ENCODE measurements at places on chromosomes 3 and 15.
A peak's percentile ranks its signal among the peaks of the same experiment; 100 is the strongest.

- DNase-seq, result no peak
These were observed 66.0 kb downstream of the GPR156 start for GRCh38 chr3:120218981-120219380.

- no peak for DNase-seq
These were observed 12.2 kb upstream of the POLR2M start for GRCh38 chr15:57694279-57694678.

- DNase-seq, result no peak
These were observed 12.7 kb downstream of the CILP start for GRCh38 chr15:65198571-65198970.

- no peak for DNase-seq
These were observed 23.9 kb upstream of the PIGZ start for GRCh38 chr3:196992461-196993065.

- DNase-seq, result no peak
These were observed 278.2 kb downstream of the GABRG3 start for GRCh38 chr15:27249046-27249759.

DNA sequence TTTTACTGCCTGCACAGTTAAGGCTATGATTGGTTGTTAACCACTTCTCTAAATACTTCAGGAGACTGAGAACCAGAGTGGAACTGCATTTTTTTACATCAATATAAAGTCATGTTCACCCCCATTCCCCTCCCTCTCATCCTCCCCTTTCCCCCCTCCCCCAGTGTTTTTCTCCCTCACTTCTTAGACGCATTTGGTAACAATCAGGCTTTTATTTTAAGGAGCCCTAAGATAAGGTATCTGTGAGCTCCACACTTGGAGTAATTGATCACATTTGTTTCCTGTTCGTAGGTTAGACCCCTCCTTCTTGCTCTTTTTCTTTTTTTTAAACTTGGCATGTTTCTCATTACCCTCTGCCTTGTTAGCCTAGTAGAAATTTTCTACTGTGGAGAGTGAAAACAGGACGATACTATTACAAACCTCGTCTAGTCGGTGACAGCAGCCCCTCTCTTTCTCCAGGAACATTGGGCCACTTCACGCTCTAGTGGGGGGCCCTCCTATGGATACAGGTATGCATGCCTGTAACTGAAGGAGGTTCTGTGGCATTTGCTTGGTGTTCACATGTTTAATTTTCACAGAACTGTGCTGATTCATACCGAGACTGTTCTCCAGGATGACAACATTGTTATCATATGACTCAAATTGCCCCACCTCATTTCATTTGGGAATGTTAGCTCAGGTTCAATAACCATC, 314.4 kb downstream of the MECOM start:
- DNase-seq, result no peak

GRCh38 chr15:81280696-81281455, 43.1 kb downstream of the STARD5 start:
- no peak for DNase-seq

- DNase-seq, result peak; percentile 4
These were observed at the start of gene PROK2 for GRCh38 chr3:71784914-71785531. TSS of gene PROK2 (minus strand) at chr3:71785148. CDS start at chr3:71785052, 96 bp downstream.

DNA sequence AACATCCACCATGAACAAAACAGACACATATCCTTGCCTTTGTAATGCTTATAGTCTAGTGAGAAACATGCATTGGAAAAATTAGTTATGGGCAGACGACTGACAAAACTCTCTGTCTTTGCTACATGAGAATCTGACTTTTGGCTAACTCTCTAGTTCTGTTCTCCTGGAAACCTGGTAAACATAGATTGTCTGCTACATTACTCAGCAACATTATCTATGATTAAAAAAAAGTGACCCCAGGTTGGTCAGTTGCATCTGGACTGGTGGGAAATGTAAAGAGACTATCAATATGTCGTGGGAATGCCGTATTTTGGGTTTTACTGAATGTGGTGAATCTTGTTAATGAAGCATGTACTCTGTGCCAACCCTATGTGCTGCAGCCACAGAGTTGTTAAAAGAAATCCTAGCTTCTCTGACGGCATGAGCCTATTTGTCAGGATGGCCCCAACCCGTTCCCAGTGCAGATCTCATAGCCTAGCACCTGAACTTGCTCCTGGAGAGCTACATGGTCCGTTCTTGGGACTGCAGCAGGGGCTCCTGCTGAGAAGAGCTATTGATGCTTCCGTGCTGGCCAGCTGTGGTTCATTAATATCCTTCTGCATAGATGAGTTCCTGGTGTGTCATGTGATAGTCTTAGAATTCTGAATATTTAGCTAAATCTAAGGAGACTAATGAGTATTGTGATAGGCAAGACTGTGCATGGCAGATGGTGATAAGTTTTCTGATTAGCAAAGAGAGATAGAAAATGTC, 311.7 kb upstream of the ZNF717 start:
- DNase-seq, result no peak

DNA sequence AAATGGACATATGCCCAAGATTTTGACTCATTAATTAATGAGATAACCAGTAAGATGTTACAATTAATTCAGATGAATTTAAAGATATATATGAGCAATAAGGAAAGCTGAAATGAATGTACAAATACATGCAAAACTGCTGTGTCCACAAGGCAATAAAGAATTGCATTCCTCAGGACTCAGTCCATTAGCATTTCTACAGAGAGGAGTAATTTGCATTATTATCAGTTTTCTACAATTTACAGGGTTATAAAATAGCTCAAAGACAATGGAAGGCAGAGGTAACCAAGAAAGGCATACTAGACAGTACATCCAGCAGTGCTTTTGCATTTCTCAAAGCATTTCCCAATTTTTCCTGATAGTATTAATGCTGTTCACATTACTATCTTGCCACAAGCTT, 377.1 kb upstream of the GOLIM4 start:
- no peak for DNase-seq

DNA sequence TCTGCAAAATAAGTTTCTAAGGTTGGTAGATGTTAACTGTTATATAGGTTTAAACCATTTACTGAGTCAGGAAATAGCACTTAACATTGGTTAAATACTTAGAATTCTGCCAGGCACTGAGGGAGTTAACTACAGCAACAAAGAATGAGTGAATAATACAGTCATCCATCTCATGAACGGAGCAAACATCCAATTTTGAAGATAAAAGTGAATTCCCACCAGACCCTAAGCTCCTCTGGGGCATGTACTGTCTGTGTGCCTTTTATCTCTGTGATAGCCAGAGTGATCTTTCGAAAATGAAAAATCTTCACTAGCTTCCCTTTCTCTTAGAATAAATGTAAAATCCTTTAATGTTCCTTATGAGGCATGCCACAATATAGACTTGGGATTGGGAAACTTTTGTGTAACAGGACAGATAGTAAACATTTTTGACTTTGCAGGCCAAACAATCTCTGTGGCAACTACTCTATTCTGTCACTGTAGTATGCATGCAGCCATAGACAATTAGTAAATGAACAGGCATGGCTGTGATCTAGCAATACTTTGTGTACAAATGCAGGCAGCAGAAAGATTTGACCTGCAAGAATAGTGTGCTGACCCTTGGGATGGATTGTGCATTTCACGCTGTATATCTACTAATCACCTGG, 294.5 kb upstream of the LMCD1 start:
- no peak for DNase-seq

GRCh38 chr3:34207002-34207401, 408.6 kb downstream of the PDCD6IP start:
- no peak for DNase-seq

GRCh38 chr3:53114412-53115074, 15.7 kb downstream of the RFT1 start:
- DNase-seq, result no peak

- no peak for DNase-seq
These were observed 74.4 kb downstream of the CD200 start for GRCh38 chr3:112407214-112407887.

DNA sequence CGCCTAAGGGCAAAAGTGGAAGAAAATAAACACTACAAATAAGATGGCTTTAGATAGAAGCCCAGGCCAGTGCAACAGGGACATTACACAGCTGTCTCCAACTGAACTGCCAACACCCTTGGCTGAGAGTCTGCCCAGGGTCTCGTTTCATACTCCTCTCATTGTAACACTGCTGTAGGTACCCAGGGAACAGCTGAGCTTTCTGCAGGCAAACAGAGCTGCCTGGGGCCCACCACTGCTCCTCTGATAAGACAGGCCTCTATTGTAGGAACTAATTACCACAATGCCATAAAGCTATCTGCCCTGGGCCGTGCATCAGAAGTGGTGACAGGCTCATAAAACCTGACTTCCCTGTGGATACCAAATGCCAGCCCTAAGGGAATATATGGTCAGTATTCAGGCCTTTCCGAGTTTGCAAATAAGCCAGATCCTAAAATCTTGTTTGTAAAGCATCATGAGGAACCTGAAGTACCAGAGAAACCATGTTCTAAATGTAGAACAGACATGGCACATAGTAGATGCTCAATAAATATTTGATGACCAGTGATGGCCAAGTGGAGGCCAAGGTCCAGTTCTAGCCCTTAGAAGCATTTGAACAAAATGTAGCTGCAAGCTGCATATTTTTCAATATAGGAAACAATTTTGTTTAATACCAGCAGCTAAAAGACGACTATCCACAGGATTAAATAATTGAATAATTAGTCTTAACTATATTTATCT, 84.3 kb upstream of the NEO1 start:
- DNase-seq, result no peak

DNA sequence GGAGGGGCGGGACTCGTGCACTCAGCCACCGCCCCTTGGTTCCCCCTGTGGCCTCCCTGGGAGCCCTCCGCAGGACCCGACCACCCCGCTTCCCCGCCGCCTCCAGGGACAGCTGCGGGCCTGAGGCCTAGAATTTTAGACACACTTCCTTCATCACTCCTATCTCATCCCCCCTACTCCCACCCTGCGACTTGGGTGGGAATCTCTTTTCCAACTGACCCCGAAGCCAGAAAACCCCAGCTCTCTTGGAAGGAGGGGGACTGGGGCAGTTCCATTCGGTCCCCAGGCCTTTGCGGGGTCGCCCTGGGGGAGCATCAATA, 289 bp upstream of the TFDP2 start:
- DNase-seq, result no peak

DNA sequence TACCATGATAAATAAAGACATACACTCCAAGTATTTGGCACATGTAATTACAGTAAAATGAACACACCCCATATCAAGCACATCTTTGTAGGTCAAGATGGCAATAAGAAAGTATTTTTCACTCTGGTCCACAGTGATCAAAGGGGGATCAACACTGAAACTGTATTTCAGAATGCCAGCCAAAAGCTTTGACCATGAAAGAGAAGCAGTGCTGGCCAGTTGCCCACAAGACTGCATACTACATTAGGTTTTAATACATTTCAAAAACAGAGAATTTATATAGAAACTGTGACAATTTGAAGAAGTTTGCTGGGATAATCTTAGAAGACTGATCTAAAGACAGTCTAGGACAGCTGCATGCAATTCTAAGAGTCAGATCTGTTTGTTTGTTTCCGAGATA, 1035.3 kb downstream of the FHIT start:
- DNase-seq, result no peak

DNA sequence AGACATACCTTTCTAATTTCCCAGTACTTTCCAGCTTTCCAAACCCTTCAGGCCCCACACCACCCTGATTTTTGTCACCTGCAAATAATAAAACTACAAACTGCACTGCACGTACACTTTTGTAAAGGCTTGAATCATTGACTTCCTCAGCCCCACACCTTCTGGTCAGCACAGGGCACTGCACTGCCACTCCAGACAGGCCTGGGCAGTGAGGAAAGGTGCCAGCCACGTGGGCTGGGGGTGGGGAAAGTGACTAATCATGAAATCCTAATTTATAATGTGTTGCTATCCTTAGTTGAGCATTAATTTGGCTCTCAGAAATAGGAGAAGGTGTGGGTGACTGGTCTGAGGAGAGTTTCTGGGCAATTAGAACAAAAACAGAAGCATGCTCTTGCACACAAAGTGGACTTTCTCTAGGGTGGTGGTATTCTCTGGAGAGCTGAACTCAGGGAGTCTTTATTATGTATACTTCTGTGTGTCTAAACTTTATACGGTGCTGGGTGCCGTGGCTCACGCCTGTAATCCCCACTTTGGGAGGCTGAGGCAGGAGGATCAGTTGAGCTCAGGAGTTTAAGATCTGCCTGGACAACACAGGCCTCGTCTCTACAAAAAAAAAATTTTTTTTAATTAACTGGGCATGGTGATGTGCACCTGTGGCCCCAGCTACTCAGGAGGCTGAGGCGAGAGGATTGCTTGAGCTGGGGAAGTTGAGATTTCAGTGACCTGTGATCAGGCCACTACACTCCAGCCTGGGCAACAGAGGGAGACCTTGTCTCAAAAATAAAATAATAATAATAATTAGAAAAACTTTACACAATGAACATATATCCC, 58.2 kb upstream of the FLNB start:
- DNase-seq, result no peak

- DNase-seq, result no peak
These were observed 18.5 kb upstream of the VPS33B start for GRCh38 chr15:91040856-91041255.

DNA sequence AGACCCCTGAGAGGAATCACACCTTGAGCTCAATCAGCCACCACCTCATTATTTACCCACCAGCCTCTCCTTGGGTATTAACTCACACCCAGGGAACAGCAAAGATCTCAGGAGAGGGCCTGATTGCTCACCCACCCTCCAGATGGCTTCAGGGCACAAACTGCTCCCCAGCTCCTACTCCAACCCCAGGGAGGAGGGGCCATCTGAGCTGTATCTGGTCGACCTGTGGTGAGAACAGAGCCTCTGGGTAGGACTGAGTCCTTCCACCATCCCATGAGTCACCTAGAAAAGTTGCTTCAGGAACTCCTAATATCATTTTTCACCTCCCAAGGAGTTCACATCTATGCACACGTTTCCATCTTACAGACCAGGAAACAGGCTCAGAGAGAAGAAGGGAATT, 44.8 kb upstream of the HES1 start:
- no peak for DNase-seq

GRCh38 chr15:31471731-31472430, 145.2 kb downstream of the KLF13 start:
- no peak for DNase-seq

GRCh38 chr15:76138436-76138835, 78.7 kb downstream of the TMEM266 start:
- no peak for DNase-seq

GRCh38 chr3:129836381-129837064, 57.0 kb downstream of the TMCC1 start:
- no peak for DNase-seq
